ENCODE measurements at places on chromosomes 2 and 18.

DNA sequence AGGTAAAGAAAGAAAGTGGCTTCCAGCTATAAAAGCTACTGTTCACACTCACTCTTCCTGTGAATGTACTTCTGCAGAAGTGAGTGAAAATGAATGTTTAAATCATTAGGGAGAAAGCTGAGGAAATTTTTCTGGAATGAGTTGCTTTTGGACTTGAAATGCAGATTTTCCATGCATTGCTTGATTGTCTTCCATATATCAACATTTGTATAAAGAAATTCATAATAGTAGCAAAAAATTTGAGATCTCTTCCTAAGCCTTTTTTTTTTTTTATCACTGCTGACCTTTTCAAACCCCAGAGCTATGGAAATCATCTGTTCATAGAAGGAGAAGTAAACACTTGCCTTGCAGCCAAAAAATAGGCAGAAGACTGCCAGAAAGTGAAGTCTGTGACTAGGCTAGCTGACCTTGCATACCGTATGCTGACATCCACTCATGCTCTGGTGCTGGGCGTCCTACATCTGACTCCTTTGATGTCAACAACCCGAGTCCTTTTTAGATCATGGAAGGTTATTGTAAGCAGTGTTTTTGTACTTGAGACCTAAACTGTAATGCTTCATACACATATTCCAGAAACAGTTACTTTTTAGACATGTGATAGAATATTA is 154.5 kb upstream of the RASGRP3 start:
- DNase-seq: no peak

GRCh38 chr2:49933711-49934110 is 779.4 kb upstream of the FSHR start:
- DNase-seq: no peak

DNA sequence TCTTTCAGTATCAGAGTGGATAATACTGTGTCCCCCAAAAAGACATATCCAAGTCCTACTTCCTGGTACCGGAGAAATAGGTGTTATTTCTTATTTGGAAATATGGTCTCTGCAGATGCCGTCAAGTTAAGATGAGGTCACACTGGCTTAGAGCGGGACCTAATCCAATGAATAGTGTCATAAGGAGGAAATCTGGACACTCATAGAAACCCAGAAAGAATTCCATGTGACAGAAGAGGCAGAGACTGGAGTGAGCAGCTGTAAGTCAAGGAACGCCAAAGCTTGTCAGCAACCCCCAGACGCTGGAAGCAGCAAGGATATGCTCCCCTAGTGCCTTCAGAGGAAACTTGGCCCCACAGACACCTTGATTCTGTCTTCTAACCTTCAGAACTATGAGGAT is 69.8 kb downstream of the CCBE1 start:
- no peak for DNase-seq

- no peak for DNase-seq
Measured at GRCh38 chr2:134231965-134232340, 21.9 kb upstream of the MGAT5 start.

DNA sequence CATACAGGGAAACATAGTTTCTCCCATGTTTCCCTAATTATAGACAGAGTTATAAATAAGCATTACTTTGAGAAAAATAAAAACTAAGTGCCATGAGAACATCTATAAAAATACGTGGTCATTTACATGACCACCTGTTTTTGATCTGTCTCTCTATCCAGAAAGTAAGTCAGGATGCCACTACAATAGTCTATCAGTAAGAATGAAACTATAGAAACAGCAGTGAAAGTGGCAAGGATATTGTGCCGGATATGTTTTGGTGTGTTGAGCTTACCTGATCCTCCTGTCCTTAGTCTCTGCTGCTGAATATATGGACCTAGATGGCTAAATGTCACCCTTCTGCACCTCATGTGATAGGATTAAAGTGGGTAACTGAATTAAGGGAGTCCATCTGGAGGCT is 512.4 kb downstream of the LRP1B start:
- DNase-seq: no peak

DNA sequence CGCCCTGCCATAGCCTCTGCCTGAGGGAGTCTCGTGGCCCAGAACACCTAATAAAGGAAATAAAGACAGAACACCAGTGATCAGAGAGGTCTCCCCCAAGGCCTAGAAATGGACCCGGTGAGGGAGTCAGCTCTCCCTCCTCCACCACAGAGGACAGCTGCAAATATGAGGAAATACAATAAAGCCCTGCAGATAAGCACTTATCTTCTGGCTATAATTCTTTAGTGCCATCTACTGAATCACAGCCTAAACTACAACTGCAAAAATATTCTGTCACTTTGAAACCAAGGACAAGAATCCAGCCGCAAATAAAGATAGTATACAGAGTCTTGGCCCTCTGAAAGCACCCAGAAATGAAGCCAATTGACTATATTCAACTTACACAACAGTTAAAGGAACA is 42.4 kb upstream of the TACR1 start:
- DNase-seq: peak; percentile 0

- DNase-seq: no peak
Measured at GRCh38 chr2:22719396-22719795, 665.6 kb upstream of the KLHL29 start.

DNA sequence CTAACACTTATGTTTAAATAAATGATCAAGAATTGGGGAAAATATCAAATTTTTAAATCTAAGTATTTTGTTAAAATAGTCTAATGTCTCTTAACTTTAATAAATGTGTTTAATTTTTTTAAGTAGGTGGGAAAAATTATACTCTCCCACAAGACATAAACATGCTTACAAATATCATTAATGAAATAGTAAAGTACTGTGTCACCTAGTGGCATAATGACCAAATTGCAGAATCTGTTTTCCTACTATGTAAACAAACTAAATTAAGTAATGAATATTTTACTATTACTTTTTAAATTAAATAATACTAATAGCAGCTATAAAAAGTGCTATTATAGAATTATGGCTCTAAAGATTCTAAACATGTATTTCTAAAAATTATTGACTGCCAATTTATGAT is 52.0 kb upstream of the CHAC2 start:
- no peak for DNase-seq

- no peak for DNase-seq
Measured at GRCh38 chr2:240932724-240933047, 26.6 kb downstream of the CROCC2 start.

DNA sequence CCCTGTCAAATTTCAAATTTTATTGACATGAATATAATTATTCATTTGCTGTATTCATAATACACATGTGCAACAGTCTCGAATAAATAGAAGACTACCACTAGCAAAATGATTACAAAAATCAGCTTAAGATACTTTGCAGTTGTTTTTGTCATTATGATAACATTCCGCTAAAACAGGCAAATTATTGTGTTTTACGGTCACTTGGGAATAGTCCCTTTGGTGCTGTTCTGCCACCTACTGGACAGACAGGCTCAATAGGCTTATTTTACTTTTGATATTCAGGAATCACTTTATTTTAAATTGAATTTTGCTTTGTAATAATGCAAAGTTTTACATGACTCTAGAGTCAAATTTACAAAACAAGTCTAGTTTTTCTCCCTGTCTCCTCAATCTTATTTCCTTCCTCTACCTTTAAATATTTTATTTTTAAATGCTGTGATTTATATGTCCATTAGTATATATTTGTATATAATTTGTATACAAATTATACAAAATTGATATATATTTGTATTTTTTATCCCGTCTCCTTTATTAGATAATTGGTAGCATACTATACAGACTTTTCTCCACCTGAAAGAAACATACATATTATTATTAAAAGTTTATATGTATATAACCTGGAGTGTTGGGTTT is 456.3 kb downstream of the DLGAP1 start:
- DNase-seq: peak; percentile 30

DNA sequence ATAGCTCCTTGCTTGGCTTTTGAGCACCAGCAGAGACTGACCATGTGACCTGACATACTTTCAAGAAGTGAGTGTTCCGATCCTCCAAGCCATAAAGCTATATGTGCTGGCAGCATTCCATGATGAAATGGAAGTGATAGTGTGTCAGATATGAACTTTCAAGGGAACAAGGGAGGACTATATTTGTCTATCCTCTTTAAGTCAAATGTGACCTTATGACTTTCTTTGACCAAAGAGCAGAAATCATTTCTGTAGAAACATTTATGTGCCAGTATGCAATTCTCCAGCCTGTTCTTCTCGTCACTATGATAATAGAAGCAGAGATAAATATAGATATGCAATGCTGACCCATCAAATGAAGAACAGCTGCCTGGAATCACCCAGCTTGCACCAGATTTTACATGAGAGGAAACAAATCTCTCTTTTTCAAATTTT is 14.4 kb downstream of the HYCC2 start:
- DNase-seq: no peak

GRCh38 chr2:217858519-217859491 is 144.0 kb downstream of the TNS1 start:
- no peak for DNase-seq
